ENCODE measurements at places on chromosomes 12 and 14.

GRCh38 chr14:95562892-95563685 lies 28.2 kb downstream of the GLRX5 start:
- DNase-seq: no peak

DNA sequence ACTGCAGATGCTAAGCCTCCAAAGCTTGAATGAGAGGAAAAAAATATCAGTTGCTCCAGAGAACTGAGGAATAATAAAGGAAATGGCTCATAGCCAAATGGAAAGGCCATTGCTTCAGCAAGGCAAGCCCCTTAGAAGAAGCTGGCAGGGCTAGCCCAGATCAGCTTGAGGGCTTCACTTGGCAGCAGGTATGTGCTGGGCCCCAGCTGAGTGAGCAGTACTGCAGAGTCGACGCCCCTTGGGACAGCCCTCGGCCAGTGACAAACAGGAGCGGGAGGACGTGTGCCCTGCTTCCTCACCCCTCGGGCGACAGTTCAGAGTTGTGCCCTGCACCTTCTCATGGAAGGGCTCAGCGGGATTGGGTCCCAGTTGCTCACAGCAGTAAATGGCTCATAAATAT lies 1031.2 kb upstream of the TMEM132C start:
- no peak for DNase-seq

GRCh38 chr12:13293096-13293495 lies 96.6 kb downstream of the EMP1 start:
- DNase-seq: no peak

DNA sequence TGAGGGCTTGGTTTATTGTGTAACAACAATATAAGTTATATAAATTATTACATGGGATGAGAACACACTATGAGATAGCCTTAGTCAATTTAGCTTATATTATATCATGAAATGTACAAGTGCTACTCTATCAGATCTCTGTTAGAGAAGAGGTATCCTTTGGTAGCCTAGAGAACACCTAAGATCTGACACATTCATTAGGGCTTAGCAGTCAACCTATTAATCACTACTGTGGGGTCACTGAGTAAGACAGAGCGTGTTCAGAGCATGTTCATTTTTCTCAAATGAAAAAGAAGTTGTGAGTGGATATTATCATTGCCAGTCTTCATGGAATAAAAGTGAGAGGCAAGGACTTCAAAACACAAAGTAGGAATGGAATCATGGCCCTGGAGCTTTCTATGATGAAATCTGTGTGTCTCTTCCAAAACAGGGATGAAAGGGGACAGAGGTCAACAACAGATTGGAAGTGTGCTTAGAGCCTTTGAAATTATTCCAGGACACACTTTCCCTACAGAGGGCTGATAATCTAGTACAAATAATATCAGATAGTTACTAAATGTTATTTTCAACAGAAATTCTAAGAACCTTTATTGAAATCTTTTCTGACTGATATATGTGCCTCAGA lies 114.3 kb downstream of the SLC16A7 start:
- DNase-seq: no peak

GRCh38 chr14:22225516-22226140 lies 363.4 kb downstream of the DAD1 start:
- DNase-seq: no peak

DNA sequence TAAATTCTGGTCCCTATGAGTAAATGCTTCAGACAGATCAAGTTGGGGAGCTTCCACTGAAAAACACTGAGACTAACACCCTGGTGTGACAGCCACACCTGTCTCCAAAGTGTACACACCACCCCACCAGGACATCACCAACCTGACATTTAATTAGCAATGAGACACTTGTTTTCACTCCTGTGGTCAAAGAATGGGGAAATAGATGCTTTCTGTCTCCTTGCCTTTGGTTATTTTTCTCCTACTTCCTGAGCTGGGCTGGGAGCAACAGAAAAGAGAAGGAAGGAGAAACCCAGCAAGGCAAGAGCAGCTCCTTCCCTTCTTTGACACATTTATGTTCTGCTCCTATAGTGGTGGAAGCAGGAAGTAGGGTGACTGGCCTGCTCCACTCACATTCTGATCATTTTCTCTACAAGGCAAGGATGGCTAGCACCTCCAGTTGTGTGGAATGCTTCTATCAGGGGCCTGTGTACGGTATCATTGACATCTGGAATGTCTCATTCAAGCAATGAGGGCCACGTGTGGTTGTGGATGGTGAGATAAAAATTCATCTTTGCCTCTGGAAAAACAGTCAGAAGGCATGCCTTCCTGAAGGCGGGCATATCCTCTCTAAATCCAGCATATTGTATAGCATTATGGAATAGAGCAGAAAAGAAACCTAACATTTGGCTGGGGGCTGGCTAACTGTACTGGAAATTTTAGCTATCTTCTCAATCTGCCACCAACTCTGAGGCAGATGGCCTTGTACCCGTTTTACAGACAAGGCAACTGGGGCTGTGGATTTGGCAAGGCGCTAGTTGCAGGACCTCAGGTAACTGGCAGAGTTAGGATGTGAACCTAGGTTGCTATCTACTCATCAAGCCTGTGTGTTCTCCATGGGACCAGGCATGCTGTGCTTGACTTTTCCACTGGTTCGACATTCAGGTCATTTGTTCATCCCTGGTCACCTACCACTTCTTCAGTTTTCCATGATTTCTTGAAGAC lies 24.8 kb upstream of the LGALS3 start:
- DNase-seq: no peak

- DNase-seq: no peak
These were observed 196.4 kb upstream of the G2E3 start for GRCh38 chr14:30362369-30363218.

- DNase-seq: no peak
These were observed 2.1 kb downstream of the DIP2B start for GRCh38 chr12:50506753-50507473.

DNA sequence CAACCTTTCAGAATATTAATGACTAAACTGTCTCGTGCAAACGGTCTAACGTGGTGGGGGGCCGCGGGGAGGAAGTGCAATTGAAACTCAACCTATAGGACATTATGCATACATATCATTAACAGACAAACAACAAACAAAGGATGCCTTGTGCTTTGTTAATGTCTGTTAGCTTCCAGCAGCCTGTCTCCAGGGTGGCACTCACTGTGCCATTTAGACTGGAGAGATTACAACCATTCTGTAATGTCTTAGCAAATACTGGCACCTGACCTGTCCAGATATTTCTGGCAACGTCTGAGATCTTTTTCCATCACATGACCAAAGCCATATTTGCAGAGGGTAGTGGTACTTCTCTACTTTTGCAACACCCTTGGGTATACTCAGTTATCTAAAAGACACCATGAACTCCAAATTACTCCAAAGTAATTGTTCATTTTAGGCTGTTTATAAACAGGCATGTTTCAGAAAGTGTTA lies 11.6 kb downstream of the BHLHE41 start:
- DNase-seq: no peak

GRCh38 chr12:109113661-109114321 lies 2.6 kb upstream of the ACACB start:
- no peak for DNase-seq

- DNase-seq: no peak
These were observed 256.7 kb downstream of the SUDS3 start for GRCh38 chr12:118633071-118633470.

GRCh38 chr12:22656376-22656775 lies 31.4 kb downstream of the ETNK1 start:
- no peak for DNase-seq

GRCh38 chr14:68716698-68717097 lies 76.2 kb downstream of the ZFP36L1 start:
- DNase-seq: no peak

- DNase-seq: no peak
These were observed 27.2 kb upstream of the RESF1 start for GRCh38 chr12:31931796-31932715.

- no peak for DNase-seq
These were observed 23.3 kb downstream of the TMED8 start for GRCh38 chr14:77353469-77354141.

DNA sequence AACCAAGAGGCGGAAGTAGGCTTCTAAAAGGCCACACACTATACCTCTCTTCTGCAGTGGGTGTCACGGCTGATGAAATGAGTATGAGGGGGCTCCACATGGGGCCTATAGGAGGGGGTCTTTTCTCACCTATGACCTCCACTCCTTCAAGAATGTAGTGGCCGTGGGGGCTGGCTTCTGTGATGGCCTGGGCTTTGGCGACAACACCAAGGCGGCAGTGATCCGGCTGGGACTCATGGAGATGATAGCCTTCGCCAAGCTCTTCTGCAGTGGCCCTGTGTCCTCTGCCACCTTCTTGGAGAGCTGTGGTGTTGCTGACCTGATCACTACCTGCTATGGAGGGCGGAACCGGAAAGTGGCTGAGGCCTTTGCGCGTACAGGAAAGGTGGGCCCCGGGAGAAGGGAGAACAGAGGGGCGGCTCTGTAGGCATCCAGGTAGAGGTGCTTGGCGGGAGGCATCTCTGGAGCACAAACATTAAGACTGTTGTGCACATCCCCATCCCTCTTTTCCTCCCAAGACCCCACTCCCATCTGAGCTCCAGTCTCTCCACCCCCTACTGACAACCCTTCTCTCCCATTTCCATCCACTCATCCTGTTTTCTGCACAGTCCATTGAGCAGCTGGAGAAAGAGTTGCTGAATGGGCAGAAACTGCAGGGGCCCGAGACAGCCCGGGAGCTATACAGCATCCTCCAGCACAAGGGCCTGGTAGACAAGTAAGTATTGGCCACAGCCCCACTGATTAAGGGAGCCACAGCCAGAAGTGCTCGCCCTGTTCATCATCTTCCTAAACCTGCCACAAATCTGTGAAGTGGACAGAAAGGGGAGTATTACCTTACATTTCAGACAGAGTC lies 3.8 kb downstream of the GPD1 start:
- DNase-seq: no peak
